Endothelial cell of umbilical vein (primary cell): ENCODE measurements at places on chromosomes 2 and 18. TPM values are rescaled to one million over a fixed set of nuclear protein-coding genes. Genes with fewer than 3 reads are reported as not detected.

SANBR gene
- total RNA-seq: 22.9 and 23.8 TPM in 2 replicates

SCN1A gene
- total RNA-seq: not detected in 2 replicates

GRCh38 chr2:212379103-212379502 is 159.5 kb downstream of the ERBB4 start:
- H3K4me1 ChIP-seq: no peaks in the 10 kb centered on the region
- no peak overlapping the region for H3K4me3 ChIP-seq
- no peak overlapping the region for H3K27ac ChIP-seq
- no peaks in the 10 kb centered on the region for H3K27me3 ChIP-seq
- DNase-seq: no peak

DNA sequence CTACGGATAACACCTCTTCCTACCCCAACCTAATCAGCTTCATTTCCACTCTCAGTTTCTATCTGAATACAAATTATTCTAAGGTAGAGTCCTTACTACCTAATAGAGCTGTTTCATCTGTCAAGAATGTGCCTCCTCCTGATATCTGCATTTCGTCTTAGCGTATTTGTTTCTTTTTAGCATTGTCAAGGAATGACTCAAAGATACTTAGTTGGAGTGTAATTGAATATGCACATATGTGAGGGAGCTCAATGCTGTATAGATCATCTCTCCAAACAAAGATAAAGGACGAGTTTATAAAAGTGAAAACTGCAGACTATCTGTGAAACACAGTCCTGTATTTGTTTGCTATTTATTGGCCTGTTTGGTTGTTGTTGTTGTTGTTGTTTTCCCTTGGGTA is 2059.4 kb upstream of the CELF4 start:
- H3K27ac ChIP-seq: no peak overlapping the region
- H3K36me3 ChIP-seq: no peaks in the 10 kb centered on the region
- H3K4me1 ChIP-seq: peaks cover 5% of the 10 kb centered on the region
- DNase-seq: peak; percentile 13
- no peak overlapping the region for H3K4me3 ChIP-seq

- H3K36me3 ChIP-seq: no peaks in the 10 kb centered on the region
- no peaks in the 10 kb centered on the region for H3K27me3 ChIP-seq
- no peak overlapping the region for H3K4me3 ChIP-seq
- H3K4me1 ChIP-seq: no peaks in the 10 kb centered on the region
- H3K27ac ChIP-seq: no peak overlapping the region
Measured at GRCh38 chr18:13680612-13681011, 45.7 kb downstream of the FAM210A start.

GRCh38 chr2:222427646-222428301 is 3.4 kb downstream of the SGPP2 start:
- H3K27ac ChIP-seq: no peak overlapping the region
- peaks cover 37% of the 10 kb centered on the region for H3K27me3 ChIP-seq
- H3K4me1 ChIP-seq: no peaks in the 10 kb centered on the region

- peaks cover 23% of the 10 kb centered on the region for H3K4me1 ChIP-seq
- no peaks in the 10 kb centered on the region for H3K27me3 ChIP-seq
- no peak overlapping the region for H3K4me3 ChIP-seq
- H3K27ac ChIP-seq: peak overlapping the region; percentile 80
Measured at GRCh38 chr2:51997571-51997970, 965.6 kb upstream of the NRXN1 start.
